ENCODE measurements at places on chromosomes 1 and 21. TPM values are rescaled to one million over a fixed set of nuclear protein-coding genes. Genes with fewer than 3 reads are reported as not detected.

The WARS2 gene
- total RNA-seq: 12.1 TPM

The PDXK gene
- 275 TPM for total RNA-seq

The MYCL gene
- total RNA-seq: 7.2 TPM

The LCA5L gene
- total RNA-seq: 0.44 TPM
